ENCODE measurements at places on chromosomes 4 and X.
A peak's percentile ranks its signal among the peaks of the same experiment; 100 is the strongest.

DNA sequence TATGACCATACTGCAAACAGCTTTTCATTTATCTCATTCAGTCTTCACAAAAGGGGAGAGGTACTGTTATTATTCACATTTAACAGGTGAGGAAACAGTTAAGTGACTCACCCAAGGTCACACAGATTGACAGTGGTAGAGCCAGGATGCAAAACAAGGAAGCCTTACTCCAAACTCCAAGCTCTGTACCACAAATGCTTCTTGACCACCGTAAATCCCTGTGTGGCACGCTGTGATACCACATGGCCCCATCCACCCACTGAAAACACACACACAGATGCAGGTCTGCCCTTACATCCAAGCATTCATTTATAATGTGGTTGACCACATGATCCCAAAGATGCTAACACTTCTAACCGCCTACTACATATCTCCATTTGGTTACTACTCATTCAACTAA, 129.5 kb downstream of the TSPAN5 start:
- no peak for DNase-seq

DNA sequence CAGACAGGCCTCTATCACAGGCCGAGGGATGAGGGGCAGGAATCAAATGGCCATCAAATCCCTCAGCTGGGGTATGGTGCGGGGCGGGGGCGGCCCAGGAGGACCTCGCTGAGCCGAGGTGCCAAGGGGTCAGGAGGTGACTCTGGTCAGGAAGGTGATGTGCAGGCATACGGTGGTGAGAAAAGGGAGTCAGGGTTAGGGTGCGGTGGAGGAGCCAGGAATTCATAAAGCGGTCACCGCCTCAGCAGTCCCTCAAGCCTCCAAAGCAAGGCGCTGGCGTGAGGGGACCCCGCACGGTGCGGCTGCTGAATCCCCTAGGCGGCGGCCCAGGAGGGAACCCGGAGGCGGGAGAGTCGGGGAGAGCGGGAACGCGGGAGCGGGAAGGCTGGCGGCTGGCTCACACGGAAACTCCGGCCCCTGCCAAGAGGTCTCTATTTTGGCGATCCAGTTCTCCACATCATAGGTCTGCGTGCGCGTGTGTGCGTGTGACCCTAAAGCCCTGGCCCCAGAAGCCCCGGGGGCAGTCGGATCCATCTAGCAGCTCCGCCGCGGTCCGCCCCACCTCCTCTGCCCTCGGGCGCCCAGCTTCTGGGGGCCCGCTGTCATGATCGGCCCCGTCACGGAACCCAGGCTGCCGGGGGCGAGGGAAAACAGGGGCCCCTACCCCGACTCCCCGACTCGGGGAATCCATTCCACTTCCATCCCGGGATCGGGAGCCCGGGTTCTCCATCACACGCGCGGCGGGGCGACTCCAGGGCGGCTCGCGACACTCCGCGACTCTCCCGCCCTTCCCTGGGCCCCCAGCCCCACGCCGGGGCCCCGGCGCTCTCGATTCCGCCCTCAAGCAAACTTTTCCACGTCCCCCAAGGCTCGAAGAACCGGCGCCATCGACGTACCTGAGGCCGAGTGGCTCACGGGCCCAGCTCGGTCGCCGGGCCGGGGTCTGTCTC, 593 bp downstream of the ELF4 start:
- DNase-seq, result no peak

GRCh38 chr4:147842573-147842972, 110.7 kb downstream of the ARHGAP10 start:
- no peak for DNase-seq

DNA sequence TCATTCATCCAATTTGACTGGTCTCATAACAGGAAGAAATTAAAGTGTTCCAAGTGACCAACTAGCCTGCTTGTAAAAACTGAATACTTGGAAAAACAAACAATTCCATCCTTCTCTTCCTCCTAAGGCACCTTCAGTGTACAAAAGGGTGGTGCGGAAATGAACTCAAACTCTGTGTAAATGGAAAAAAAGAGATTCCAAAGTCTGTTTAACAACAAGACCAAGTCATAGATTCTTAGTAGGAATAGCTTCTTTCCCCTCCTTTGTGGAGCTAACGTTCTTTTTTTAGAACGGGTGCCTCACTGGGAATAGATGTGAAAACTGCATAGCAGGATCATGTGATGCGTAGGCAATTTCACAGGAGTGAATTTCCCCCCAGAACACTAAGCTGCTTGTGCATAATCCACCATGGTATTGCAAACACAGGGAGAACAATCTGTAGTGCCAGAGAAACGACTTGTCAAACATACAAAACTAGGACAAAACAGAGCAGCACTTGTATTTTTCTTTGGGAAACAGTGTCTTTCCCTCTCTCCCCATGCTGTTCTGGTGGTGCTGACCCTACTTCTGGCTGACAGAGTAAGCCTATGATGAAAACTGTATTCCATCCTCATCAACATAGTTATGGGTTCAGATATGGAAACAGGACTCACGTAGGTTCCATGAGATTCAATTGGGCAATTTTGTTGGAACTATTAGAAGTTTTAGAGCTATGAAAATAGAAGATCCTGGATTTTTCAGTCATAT, 13.2 kb upstream of the SOD3 start:
- no peak for DNase-seq

DNA sequence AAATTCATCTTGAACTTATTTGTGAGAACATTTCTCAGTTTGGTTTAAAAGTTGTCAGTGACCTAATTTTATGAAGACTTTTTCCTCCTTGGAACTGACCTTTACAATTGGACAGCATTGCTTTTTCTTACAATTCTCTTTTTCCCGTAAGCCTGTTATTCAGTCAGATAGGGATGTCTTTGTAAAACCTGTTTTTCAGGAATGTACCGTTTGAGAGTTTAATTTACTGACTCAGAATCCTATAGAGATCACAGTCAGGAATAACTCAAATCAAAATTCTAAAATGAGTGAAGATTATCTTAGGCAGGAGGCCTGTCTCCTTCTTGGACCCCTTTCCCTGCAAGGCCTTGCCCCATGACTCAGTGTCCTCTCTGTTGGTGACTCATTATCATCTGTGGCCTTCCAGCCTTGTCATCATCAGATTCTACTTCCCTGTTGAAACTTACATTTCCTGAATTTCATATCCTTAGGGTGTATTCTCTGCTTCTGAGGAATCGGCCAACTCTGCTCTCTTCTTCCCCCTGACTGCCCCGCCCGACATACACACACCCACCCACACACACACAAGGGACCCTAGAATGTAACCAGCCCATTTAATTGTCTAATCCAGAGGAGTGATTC, 99.8 kb downstream of the ARHGAP10 start:
- DNase-seq, result no peak

DNA sequence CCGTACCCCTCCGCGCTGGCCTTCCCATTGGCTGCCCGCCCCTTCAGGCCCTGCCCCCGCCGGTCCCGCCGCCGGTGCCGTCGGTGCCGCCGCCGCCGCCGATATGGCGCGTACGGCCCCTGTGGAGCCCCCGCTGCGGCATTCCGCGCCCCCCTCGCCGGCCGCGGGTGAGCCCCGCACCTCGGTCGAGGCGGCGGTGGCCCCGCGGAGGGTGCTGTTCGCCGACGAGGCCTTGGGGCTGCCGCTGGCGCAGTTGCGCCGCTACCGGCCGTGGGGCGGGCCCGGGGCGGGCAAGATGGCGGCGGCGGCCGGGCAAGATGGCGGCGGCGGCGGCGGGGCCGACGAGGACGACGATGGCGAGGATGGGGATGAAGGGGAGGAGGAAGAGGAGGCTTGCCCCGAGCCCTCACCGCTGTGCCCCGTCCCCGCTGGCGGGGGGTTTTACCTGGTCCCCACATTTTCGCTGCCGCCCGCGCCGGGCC, at the start of gene PPP1R3F:
TSS of gene PPP1R3F (plus strand) at position 27 of the 482 bp plus-strand sequence. CDS start at position 104, 77 bp downstream.
- no peak for DNase-seq

DNA sequence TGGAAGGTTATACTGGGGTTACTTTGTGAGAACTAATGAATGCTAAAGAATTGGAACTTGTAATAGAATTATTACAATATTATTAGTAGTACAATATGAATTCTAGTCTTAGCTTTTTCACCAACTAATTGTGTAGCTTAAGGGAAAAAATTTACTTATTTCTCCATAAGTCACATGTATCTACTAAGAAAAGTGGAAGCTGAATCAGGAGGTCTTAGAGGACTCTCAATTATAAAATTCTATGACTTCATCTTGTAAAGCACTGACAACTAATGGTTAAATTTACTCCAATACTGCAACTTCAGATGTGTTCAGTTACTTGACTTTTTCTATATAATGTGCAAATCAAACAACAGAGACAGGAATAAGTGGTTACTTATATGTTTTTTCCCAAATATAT, 899 bp upstream of the TMPRSS11D start:
- no peak for DNase-seq

DNA sequence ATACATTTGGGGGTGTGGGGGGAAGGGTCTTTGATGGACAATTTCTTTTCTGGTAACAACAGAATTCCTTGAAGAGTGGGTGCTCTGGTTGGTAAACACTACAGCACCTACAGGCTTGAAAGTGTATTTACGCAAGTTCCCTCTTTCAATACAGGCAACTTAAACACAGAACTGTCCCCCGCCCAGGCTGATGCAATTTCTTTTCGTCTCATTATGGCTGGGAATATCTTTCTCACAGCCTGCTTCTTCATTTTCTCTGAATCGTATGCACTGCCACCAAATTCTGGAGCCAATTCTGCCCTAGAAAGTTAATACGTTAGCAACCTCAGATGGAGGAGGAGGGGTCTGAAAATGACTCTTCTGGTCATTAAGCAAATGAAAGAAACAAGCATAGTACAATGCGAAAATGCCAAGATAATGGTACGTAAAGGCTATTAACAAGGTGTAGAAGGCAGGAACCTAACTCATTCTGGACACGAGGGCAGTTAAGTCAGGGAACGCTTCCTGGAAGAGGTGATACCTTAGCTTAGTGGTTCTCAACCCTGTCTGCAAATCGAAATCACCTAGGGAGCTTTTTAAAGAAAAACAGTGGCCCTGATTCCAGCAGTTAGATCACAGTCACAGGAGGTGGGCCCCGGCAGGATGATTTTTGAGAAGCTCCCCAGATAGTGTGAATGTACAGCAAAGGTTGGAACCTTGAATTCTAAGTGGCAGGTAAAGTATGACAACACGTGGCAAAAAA, 1.0 kb downstream of the AGA start:
- peak; percentile 52 for DNase-seq

DNA sequence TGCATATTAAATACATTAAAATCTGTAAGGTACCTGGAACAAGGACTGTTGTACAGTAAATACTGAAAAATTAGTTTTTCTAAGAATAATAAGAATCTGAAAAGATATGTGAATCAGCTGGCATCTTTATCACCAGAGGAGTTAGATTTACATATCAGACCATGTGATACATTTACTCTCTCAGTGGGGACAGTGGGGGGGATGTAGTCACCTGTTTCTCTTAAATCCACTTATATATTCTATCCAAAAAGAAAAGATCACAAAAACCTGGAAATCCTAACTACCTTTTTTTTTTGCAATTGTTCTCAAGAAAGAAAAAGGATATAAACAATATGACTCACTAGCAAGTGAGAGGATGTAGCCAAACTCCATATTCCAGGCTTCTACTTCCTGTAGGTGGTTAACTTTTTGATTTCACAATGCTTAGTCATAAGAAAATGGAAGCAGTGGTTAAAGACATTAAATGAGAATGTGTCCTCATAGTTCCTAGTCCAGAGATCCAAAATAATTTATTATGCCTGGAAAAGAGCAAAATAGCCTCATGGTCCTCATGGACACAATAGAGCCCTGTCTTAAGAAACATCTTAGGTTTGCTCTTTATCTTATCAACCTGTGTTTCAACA, 22.5 kb upstream of the MYOZ2 start:
- DNase-seq, result no peak

- DNase-seq, result no peak
These were observed 368.8 kb downstream of the MAGEE1 start for GRCh38 chrX:76796311-76796710.

- no peak for DNase-seq
These were observed 3.0 kb downstream of the ANK2 start for GRCh38 chr4:113052379-113052951.

DNA sequence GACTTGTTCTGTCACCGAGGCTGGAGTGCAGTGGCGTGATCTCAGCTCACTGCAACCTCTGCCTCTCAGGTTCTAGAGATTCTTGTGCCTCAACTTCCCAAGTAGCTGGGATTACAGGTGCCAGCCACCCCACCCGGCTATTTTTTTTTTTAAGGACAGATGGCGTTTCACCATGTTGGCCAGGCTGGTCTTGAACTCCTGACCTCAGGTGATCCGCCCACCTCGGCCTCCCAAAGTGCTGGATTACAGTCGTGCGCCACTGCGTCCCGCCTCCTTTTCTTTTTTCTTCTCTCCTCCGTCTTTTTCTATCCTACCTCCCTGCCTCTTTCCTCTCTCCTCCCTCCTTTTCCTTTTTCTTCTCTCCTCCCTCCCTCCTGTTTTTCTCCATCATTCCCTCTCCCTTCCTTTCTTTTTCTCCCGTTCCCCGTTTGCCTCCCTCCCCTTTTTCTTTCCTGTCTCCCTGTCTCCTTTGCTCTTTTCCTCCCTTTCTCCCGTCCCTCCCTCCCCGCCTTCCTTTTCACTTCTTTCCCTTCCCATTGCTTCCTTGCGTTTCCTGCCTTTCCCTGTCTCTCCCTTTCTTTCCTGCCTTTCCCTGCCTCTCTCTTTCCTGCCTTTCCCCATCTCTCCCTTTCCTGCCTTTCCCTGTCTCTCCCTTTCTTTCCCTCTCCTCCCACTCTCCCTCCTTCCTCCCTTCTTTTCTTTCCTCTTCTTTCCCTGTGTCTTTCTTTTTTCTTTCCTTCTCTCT, 2.1 kb upstream of the SLC25A6 start:
- no peak for DNase-seq

GRCh38 chrX:2691543-2692220, 587 bp downstream of the CD99 start:
- DNase-seq, result no peak

DNA sequence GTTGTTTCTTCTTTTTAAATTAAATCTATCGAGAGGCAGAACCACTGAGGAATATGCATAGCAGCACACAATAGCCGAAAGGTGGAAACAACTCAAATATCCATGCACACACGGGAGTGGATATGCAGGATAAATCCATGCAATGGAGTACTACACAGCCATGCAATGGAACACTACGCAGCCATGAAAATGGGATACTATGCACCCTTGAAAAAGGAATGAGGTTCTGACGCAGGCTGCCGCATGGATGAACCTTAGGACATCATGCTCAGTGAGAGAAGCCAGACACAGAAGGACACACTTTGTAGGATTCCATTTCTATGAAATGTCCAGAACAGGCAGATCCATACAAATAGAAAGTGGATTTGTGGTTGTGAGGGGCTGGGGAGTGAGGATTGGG, 18.4 kb upstream of the P2RY8 start:
- no peak for DNase-seq

- no peak for DNase-seq
These were observed 55.2 kb downstream of the CHST7 start for GRCh38 chrX:46628460-46629371.

DNA sequence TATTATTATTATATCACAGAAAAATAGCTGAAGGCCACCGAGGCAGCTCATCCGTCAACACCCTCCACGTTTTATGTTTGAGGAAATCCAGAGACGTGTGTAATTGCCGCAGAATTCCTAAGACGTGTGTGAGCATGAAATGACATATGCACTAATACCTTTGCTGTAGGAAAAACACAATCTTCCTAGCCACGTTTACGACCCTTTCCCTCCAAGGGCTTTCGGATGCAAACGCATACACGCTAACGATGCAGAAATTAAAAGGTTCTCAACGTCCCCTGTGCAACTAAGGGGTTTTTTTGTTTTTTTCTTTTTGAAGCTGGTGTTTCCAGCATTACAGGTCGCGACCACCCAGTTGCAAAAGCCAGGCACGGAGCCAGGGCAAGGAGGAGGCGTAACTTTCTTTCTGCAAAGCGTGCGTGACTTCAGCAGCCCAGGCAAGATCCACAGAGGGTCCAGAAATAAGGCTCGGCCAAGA, 33.8 kb downstream of the CRLF2 start:
- no peak for DNase-seq

GRCh38 chrX:31449965-31450364, 378.1 kb upstream of the FTHL17 start:
- DNase-seq, result no peak

Measured in NCI-H1417 (cell line).